ENCODE measurements at places on chromosomes 2 and 18. TPM values are rescaled to one million over a fixed set of nuclear protein-coding genes. Genes with fewer than 3 reads are reported as not detected.

Gene GAL3ST2
- total RNA-seq, result not detected

Gene GALR1
- not detected for total RNA-seq

Gene LIMS3
- 1.2 TPM for total RNA-seq

Gene FSHR
- total RNA-seq, result not detected

Gene ELOA2
- total RNA-seq, result not detected

GRCh38 chr2:98734162-98734561, 3.2 kb upstream of the MGAT4A start:
- no peak for DNase-seq

GRCh38 chr2:210099940-210100339, 71.3 kb downstream of the KANSL1L start:
- no peak for DNase-seq

- no peak for DNase-seq
Observed at GRCh38 chr2:47086571-47086970, 68.5 kb downstream of the STPG4 start.

GRCh38 chr2:116988303-116988702, 826.2 kb upstream of the DDX18 start:
- peak; percentile 85 for DNase-seq

DNA sequence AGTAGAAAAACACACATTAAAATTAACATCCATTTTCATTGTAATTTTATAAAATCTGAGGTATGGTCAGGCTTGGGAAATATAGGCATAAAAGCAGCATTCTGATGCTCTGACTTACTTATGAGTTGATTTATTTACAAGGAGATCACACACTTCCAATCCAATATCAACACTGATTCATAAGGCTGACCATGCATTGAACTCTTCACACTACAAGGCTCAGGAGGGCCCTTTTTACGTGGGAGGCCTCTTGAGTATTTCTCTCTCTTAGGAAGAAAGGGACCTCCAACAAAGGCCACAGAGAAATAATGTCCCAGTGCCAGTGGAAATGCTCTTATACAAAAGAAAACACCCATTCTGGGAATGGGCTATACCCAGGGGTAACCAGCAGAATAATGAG, 222.8 kb downstream of the NAPG start:
- DNase-seq, result no peak

DNA sequence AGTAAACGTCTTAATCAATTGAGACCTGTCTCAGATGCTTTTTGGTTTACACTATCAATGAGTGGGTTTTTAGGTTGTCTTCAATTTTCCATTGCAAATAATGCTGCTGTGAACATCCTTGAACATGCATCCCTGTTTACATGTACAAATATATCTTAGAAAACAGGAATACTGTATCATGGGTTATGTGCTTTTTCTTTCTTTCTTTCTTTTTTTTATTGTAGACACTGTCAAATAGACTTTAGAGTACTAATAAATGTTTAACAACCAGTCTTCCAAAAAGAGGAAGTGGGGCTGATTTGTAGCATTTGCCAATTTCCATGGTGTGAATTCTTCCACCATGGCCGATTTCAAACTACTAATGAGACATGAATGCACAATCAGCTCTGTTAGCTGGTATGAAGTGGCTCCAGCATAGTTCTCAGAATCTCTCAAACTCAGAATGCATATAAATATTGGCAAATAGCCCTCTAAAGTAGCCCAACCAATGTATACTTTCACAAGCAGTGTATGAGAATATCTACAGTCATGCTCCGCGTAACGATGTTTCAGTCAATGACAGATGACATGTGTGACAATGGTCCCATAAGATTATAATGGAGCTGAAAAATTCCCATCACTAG, 50.3 kb upstream of the B3GNT2 start:
- no peak for DNase-seq

DNA sequence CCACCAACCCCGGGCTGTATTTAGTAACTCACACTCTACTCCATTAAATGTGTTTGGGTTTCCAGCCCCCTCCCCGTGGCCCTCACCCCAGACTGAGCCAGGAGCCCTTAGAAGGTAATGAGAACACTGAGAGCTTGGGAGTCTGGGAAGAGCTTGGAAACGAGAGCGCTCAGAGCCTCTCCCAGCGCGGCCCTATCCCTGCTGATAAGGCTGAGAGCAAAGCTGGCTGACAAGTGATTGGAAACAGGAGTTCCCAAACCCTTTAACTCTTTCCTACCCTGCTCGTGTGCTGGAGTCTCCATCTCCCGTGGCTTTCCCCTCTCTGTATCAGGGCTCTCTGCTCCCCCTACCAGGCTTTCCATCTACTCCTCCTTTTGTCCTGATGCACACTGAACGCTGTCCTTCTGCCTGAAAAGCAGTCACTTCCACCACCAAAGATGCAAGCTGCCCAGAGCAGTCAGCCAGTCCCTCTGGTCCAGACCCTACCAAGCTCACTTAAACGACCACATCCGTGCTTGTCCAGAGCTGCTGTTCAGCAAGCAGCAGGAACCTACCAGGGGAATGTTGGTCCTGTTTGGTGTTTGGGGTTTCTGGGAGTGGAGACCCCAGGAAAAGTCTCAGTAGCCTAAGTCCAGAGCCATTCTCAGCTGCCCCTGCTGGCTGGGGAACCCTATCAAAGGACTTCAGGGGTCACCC, 100.0 kb upstream of the PKDCC start:
- DNase-seq, result no peak
